ENCODE measurements at places on chromosomes 1 and 21.

DNA sequence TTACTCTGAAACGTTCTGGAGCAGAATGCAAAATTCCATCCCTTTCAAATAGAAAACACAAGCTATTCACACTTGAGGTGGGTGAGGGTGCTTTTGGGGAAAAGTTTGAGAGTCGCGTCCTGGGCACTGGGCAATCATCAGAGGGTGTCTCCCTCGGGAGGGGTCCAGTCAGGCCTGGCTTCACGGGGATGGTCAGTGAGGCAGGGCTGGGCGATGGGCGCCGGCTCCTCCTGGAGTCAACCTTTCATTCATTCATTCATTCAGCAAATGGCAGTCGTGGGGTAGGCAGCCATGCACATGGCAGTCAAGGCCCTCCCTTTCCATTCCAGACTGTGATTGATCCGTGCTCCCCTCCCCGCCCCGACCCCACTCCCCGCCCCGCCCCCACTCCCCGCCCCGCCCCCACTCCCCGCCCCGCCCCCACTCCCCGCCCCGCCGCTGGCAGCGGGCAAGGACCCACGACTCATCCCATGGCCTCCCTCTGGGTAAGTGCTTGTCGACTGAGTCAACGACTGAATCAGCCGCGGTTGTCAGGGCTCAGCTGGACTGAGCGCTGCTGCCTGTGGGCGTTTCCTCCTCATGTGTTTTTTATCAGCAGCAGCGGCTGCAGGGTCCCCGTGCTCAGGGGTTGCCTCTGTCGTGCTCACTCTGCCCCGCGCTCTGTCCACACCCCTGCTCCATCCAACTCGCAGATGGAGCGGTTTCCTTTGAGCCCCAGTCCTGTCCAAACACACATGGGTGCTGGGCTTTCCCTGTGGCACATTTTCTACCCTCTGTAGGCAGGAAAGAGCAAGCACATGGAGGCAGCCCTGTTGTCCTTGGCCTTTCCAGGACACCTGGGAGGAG, 12.5 kb upstream of the SPSB1 start:
- DNase-seq, result no peak

- DNase-seq, result no peak
Observed at GRCh38 chr1:203281851-203282661, 23.3 kb upstream of the BTG2 start.

DNA sequence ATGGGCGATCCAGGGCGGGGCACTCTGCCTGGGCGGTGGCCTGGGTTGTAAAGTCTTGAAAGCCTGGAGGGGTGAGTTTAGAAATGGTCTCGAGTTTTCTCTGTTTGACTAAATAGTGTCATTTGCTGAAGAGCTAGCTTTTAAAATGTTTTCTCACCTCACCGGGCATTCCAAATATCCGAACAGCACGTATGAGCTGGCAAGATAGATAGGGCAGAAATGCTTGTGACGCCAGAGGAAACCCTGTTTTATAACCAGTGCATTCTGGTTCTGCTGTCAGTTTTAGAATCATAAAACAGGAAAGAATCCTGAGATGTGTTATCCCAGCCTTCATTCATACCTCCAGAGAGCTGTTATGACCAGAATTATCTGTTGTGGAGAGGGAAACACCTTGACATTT, 725 bp downstream of the RTCA start:
- no peak for DNase-seq

- no peak for DNase-seq
Observed at GRCh38 chr1:200205216-200205995, 177.9 kb downstream of the NR5A2 start.

- no peak for DNase-seq
Observed at GRCh38 chr1:198254948-198255347, 98.2 kb downstream of the NEK7 start.

DNA sequence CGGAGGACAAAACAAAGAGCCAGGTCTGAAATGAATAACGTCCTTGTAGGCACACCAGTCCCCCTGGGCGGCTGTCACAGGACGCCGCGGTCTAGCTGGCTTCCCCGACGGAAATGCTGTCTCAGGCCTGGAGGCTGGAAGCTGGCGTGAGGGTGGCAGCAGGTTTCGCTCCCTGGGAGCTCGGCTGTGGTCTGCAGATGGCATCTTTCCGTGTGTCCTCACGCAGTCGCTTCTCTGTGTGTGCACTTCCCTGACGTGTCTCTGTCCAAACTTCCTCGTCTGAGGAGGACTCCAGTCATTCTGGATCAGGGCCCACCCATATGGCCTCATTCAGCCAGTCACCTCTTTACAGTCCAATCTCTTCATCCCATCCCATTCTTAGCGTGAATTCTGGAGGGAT, 14.2 kb downstream of the TNFRSF14 start:
- no peak for DNase-seq

DNA sequence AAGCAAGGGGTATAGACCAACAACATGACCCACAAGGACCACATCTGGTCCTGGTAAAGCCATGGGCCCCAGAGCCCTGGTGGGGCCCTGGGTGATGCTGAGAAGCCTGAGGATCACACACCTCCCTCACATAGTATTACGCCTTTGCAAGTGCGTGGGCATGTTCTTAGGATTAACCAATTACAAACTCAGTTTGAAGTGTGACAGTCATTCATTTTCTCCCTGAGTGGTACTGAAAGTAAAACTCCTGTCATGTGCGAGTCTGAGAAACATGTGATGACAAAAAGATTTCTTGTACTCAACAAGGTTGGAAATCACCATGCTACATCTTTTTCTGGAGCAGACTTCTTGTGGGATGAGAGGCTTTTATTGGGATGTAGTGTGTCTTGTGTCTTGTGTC, 315.3 kb upstream of the DUSP10 start:
- no peak for DNase-seq

GRCh38 chr1:230570724-230571360, 71.4 kb upstream of the COG2 start:
- DNase-seq, result no peak

DNA sequence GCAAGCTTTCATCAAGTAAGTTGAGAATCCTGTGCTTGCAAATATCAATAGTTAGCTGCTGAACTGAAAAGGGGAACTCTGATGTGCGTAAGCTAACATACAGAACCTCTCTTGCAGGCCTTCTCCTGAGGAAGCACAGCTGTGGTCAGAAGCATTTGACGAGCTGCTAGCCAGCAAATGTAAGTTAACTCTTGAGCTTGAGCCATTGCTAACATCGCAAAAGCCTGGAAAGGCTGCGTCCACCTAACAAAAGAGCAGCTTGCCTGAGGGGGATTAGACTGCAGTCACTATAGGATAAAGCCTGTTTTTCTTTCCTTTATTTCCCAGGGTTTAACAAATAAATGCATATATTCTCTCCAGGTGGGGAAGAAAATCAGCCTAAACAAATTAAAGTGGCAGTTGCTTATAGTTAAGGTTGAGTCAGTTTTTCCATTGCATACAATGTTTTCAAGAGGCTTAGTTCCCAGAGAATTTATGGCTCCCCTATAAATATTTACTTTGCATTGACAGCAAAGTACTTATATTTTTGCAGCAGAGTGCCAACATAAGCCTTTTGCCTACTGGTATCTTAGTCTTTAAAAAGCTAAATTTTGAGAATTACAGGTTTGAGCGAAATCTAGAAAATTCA, 1.5 kb downstream of the RGS2 start:
- no peak for DNase-seq

DNA sequence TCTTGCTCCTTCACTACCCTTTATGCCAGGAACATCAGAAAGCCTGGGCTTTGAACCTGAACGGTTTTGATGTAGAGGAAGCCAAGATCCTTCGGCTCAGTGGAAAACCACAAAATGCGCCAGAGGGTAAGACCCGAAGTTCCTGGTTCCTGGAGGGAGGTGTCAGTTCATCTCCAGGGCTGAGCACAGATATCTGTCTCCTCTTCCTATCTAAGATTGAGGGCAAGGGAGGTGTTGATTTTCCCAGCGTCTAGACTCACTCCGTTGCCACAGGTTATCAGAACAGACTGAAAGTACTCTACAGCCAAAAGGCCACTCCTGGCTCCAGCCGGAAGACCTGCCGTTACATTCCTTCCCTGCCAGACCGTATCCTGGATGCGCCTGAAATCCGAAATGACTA, 915 bp downstream of the CDC20 start:
- DNase-seq, result no peak

- no peak for DNase-seq
Observed at GRCh38 chr1:160768295-160768657, 27.7 kb upstream of the LY9 start.

DNA sequence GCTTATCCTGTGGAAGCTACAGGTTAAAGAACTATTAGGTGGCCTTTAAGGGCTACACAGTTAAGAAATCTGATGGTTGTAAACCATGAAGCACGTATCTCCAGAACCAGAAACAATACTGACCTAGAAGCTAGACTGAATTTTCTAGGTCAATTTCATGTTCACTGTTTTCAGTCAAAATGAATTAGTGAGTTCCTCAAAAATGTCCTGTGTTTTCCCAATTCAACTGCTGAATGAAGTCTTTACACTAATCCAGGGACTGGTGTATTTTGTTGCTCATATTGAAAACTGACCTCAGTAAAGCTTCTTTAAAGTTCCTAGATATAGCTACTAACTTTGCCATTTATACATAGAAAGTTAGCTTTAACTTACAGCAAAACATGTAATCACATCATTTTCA, 6.0 kb downstream of the HNRNPU start:
- no peak for DNase-seq

GRCh38 chr1:237570530-237570929, 320.2 kb downstream of the ZP4 start:
- DNase-seq, result peak; percentile 18

- no peak for DNase-seq
Observed at GRCh38 chr1:162916821-162917613, 56.0 kb upstream of the CCDC190 start.

- no peak for DNase-seq
Observed at GRCh38 chr1:115114308-115114707, 25.0 kb upstream of the TSPAN2 start.
